ENCODE measurements at places on chromosomes 2 and 18.

DNA sequence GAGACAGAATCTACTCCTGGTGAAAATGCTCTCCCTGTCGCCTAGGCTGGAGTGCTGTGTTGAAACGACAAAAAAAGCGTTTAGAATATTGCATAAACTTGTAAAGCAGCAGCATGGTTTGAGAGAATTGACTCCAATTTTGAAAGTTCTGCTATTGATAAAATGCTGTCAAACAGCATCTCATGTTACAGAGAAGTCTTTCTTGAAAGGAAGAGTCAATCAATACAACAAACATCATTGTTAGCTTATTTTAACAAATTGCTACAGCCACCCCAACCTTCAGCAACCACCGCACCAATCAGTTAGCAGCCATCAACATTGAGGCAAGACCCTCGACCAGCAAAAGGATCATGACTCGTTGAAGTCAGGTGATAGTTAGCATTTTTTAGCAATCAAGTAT is 6.9 kb downstream of the C2orf76 start:
- no peak for DNase-seq

DNA sequence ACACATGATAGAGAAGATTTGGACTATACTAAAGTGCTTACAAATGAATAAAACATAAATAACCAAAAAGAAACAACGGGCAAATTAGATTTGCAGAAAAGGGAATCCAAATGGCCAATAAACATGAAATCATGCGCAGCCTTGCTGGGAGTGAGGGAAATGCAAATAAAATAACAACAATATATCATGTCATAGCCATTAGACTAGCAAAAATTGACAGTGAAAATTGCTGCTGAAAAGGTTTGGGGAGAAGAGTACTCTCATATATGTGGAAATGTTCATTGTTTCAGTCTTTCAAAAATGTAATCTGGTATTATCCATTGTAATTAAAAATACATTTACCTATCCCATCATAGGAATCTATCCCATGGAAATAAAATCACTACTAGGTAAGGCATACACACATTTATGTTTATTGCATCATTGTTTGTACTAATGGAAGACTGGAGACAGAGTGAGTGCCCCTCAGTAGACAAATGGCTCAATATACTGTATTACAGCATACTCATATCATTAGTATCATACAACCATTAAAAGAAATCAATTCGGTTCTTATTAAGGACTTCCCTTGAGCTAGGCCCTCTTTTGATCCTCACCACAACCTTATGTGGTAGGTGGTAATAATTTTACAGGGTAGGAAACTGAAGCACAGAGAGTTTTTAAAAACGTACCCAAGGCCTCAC is 94.1 kb upstream of the MSTN start:
- no peak for DNase-seq

- no peak for DNase-seq
Measured at GRCh38 chr2:157221394-157221988, 36.0 kb upstream of the GALNT5 start.

DNA sequence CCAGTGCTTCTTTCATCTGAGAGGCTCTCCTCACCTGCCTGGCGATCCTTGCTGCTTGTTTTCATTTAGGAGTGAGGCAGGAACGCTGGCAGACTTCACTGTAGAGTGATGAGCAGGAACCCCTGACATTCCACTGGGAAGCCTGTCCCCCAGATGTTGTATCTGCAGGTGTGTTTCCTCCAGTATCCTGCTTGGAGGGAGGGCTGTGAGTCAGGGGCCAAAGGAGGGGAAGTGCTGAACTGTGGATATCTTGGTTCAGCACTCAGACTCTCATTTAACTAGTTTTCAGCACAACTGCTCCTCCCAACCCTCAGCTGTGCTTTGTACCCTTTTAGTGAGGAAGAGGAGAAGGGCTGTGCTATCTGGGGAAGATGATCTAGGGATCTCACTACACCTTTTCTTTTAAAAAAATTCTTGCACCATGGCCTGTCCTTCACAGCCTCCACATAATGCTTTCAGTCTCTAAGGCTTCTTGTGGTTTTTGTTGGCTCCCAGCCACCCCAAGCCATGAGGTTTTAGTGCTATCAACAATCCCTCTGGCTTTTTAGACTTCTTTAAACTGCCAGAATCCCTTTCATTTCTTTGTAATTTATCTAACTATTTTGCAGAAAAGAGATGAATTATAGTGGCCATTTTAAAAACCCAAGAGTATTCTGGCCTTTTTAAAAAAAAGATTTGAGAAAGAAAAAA is 11.2 kb downstream of the ANKAR start:
- peak; percentile 71 for DNase-seq

- DNase-seq: no peak
Measured at GRCh38 chr2:138336146-138336545, 165.4 kb upstream of the SPOPL start.

- DNase-seq: no peak
Measured at GRCh38 chr2:229492034-229492433, 220.9 kb upstream of the PID1 start.

DNA sequence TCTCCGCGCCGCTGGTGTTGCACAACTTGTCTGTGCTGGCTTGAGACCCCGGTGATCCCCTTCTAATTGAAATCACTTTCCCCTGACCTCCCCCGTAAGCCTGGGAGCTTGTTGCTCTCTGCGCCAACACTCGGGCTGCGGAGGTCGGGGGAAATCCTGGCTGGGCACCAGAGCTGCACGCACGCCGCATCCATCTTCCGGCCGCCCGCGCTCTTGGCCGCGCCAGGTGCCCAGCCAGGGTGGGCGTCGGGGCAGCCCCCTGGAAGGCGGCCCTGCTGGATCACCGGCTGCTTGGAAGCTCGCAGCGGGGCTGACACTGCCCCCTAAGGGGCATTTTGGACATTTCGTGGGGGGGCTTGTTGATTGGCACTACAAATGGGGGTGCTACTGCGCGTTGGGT is 280.3 kb upstream of the SKOR2 start:
- DNase-seq: no peak

DNA sequence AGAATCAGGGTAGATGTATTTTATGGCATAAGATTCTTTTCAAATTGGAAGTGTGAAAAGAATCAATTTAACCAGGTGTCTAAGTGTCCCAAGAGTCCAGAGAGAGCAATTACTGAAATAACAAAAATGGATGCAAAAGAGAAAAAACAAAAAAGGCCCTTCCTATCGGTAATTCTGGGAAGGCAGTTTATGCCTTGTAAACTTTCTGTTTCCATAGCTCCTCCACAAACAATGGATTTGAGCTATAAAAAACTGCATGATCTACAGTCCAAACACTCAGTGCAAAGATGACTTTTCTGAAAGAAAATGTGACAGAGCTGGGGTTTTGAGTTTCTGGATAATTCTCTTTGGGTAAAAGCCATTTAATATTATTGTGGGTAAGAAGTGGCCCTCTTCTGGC is 366.1 kb downstream of the EN1 start:
- no peak for DNase-seq

GRCh38 chr2:201984800-201985525 is 48.7 kb upstream of the FZD7 start:
- no peak for DNase-seq

DNA sequence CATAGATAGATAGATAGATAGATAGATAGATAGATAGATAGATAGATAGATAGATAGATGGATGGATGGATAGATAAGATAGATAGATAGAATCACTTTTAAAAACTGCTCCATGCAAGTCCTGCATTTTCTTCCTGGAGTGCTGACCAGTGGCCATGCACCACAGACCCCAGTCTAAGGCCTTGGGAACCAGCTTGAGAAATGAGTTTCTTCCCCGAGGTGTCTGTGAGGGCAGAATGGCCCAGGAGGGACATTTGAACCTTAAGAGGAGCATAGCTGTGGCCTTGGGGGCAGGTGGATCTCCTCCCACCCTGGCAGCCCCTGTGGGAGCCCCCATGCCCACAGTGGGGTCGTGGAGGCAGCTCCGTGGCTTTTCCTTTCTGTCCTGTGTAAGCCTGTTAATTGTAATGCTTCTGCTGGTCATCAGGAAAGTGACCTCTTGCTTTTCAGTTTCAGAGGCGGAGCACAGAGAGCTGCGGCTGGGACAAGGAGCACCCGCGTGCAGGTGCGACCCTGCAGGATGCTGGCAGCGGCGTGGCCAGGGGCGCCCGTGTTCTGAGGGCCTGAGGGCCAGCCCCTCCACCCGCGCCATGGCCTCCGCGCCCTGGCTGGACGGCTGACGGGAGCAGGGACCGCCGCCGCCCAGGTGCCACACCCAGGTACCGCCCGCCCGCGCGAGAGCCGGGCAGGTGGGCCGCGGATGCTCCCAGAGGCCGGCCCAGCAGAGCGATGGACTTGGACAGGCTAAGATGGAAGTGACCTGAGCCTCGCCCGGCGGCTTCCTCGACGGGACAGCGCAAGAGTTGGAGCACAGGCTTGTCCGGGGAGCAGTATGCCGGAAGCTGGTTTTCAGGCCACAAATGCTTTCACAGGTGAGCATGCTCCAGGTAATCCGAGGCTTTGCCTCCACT is 168.6 kb downstream of the LDLRAD4 start:
- DNase-seq: no peak

DNA sequence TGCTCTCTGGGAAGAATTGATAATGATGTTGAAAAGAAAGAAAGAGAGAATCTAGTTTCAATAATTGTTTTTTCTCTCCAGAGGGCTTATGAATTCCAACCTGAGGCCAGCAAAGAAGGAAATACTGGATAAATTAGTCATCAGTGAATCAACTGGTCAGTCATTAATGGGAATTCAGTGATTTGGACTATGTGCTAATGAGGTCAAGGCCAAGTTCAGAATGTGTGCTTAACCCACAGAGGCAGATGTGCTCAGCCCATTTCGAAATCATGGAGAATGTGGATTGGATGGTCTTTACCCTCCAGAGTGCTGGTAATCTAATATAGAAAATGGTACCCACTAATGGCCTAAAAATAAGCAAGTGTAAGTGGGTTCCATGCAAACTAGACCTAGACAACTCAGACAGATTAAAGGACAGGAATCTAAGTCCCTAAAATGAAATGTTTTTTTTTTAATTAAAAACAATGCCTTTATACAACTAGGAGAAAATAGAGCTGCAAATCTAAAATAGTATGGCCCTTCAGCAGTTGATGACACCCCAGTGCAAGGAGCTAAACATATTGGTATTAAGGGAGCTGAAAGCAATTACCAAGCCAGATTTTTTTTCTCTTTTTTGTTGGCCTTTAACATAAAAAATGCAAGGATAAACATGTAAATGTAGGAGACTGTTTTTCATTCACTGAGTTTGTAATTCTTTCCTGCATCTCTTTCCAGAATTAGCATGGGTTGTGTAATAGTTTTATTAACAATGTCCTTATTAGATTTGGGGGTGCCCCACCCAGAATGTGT is 296.9 kb downstream of the SATB2 start:
- peak; percentile 5 for DNase-seq

DNA sequence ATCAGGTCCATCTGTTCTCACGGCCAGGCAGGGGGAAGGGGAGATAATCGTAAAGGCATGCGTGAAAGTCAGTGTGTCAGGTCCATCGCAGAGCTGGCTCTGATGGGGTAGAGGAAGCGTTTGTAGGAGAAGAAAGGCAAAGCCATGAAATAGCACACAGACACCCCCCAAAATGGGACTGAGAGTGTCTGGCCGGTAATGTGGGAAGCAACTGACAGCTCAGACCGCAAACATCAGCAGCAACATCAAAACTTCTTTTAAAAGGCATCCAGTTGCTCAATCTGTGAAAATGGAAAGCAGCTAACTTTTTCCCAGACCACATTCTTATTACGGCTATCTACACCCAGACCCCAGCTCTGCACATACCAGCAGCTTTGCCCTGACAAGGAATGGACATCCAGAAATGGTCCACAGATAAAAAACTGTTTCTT is 232.6 kb downstream of the EN1 start:
- no peak for DNase-seq

DNA sequence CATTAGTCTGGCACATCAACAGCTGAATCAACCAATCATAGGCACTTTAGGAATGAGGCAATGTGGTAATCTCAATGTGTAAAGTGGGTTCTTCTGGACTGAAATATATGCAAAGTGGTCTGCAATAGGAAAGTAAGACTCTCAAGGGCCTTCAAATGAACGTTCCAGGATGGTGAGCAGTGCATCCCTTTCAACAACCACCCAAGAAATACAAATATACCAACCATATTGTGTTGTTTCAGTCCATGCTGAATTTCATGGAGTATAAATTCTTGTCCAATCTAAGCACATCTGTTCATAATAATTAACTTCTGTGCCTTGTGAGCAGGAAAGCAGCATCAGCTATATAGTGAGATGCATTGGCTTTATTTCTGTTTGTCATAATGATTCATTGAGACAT is 556.2 kb downstream of the THSD7B start:
- no peak for DNase-seq

- DNase-seq: no peak
Measured at GRCh38 chr2:70420740-70421139, 118.9 kb upstream of the FAM136A start.
